ENCODE measurements at places on chromosomes 6 and 20.
A peak's percentile ranks its signal among the peaks of the same experiment; 100 is the strongest.

DNA sequence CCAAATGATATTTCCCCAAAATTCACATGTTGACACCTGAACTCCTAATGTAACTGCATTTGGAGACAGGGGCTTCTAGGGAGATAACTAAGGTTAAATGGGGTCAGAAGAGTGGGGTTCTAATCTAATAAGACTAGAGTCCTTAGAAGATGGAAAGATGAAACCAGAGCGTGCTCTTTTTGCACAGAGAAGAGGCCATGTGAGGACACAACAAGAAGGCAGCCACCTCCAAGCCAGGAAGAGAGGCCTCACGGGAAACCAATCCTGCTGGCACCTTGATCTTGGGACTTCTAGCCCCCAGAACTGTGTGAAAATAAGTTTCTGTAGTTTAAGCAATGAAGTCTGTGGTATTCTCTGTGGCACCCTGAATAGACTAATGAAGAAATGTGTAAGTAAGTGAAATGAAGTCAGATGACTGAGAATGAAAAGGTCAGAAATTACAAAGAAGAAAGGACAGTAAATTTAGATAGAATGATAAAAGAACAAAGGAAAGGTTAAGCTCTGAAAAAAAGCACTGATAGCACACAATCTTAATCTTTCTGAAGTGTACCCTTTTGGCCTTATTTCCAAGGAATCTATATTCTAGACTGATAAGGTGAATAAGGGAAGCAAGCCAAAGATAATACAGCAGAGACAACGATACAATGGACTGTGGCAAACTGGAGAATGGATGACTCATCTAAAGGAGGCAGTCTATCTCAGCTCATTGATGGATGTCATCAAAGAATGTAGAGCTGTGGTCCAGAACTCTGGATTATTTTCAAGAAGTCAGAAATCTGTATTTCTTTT is 110.4 kb downstream of the MYB start:
- DNase-seq: peak; percentile 26

GRCh38 chr6:93088621-93089501 is 330.5 kb downstream of the EPHA7 start:
- no peak for DNase-seq

DNA sequence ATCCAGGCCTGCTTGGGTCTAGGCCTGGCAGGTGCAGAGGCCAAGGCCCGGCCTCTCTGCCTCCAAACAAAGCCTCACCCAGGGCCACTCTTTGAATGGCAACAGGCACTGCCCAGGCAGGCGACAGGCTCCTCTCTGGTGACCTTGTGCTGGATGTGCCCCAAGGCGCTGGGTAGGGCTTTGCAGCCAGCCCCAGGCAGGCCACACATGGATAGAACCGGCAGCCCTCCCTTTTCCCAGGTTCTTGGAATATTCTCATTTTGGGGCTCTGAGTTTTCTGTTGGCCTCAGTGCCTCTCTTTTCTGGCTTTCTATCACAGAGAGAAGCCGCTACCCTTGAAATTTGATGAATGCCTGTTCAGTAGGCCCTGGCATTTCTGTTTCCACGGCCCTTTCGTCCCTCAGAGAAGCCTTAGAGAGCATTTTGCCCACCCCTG is 18.9 kb downstream of the PKIG start:
- no peak for DNase-seq

- DNase-seq: peak; percentile 83
Measured at GRCh38 chr6:53321701-53322100, 27.0 kb downstream of the ELOVL5 start.

DNA sequence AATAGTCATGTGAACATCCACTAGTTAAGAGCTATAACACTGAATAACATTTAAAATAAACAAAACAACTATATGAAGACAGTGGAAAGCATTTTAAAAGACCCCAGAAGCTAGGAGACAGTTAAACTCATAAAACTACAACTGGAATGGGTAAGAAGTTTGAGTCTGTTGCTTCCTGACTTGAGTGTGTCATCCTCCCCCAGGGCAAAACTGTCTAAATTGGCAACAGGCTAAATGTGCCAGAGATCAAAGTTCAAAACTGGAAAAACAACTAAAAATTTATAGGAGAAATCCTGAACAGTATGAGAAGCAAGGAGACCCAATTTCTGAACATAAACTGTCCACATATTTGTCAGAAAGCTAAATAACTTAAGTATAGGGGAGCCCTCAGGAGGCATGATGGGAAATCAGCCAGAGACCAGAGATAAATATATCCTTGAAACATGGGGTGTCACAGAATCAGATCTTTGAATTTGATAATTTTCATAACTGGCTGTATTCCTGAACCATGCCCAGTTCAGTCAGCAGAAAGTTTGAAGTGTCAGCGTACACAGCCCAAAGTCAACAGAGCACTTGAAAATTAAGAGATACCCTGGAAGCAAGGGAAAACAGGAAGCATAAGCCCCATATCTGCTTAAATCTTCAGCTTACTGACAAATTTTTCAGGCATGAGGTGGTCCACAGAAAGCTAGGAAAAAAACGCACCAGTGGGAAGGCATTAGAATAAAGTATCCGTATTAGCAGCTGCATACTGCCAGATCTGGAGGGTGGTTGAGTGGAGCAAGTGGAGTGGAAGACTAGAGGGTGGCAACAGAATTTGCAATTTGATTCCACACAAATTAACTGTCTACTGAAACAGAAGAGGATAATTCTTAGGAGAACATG is 516.1 kb upstream of the MAN1A1 start:
- DNase-seq: peak; percentile 47

DNA sequence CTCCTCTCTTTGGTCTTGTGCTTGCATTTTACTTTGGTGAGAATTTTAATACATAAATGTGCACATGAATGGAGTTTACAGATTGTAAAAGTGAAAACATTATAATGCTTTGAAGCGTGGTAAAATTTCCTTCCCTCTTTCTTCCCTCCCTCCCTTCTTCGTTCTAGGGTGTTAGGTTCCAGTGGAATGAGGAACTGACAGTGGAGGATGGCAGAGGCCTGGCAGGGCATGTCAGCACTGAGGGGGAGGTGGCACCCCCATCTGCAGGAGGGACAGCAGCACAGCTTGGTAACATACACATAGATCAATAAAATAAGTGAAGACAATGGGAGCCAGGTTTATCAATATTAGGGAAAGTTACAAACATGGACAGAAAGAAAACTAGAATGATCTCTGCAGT is 47.5 kb downstream of the RNASET2 start:
- DNase-seq: no peak

GRCh38 chr20:40727960-40728359 is 38.9 kb upstream of the MAFB start:
- no peak for DNase-seq

GRCh38 chr6:158757753-158758090 is 61.4 kb downstream of the EZR start:
- DNase-seq: no peak

DNA sequence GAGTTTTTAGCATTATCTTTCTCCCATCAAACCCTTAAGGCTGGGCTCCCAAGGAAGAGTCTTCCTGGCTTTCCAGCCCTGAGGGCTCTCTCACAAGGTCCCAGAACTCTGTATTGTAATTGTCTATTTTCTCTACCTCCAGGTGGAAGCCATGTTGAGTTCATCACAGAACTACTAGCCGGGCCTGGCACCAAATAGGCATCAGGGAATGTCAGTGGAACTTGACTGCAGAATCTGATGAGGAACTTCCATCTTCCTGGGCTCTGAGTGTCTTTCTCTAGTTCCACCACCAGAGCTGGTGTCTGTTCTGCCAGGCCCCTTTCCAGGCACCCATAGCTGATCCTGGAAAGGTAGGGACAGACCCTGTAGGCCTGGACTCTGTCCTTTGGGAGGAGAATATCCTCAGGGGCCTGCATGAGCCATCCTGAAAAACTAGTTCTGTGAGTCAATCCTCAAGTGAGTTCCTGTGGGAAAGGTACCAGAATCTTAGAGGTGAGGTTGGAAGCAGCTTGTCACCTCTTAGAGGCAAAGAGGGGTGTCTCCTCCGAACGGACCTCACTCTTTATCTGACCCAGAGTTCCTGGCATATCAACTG is 11.1 kb upstream of the TOP1 start:
- peak; percentile 63 for DNase-seq

GRCh38 chr20:58457083-58457695 is 58.0 kb downstream of the APCDD1L start:
- no peak for DNase-seq

GRCh38 chr6:170317076-170317475 is 10.5 kb downstream of the FAM120B start:
- peak; percentile 7 for DNase-seq

- DNase-seq: no peak
Measured at GRCh38 chr6:149289192-149289781, 28.2 kb upstream of the TAB2 start.

DNA sequence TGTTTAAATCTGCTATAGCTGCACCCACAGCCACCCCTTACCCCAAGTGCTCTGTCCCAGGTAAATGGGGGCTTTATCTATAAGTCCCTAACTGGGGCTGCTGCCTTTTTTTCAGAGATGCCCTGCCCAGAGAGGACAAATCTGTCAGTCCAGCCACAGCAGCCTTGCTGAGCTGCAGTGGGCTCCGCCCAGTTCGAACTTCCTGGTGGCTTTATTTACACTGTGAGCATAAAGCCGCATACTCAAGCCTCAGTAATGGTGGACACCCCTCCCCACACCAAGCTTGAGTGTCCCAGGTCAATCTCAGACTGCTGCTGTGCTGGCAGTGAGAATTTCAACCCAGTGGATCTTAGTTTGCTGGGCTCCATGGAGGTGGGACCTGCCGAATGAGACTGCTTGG is 505.2 kb downstream of the CBLN4 start:
- no peak for DNase-seq

GRCh38 chr6:32129297-32130088 is 595 bp downstream of the FKBPL start:
- DNase-seq: peak; percentile 41

- no peak for DNase-seq
Measured at GRCh38 chr20:20231528-20232298, 136.2 kb upstream of the INSM1 start.

Measured in DMS53 (cell line).